ENCODE measurements at places on chromosomes 6 and 20. TPM values are rescaled to one million over a fixed set of nuclear protein-coding genes. Genes with fewer than 3 reads are reported as not detected.

BFSP1 gene
- 3.9 TPM for total RNA-seq

LAMA2 gene
- 0.47 TPM for total RNA-seq

HLA-DQB2 gene
- not detected for total RNA-seq

KCNB1 gene
- 2.8 TPM for total RNA-seq

ARMC12 gene
- 2.7 TPM for total RNA-seq

MOCS3 gene
- 6.5 TPM for total RNA-seq

LRRN4 gene
- not detected for total RNA-seq

ARFGAP1 gene
- total RNA-seq: 132 TPM

EPM2A gene
- 10.8 TPM for total RNA-seq

SYCP2L gene
- total RNA-seq: 5.6 TPM

FAM83B gene
- total RNA-seq: not detected

HLA-DQB1 gene
- 0.23 TPM for total RNA-seq

RNF5 gene
- 60.2 TPM for total RNA-seq

NOTCH4 gene
- 6.3 TPM for total RNA-seq

RHAG gene
- not detected for total RNA-seq

PKHD1 gene
- 0.25 TPM for total RNA-seq

ACSS1 gene
- 14.0 TPM for total RNA-seq
